ENCODE measurements at places on chromosomes 2 and 18.

DNA sequence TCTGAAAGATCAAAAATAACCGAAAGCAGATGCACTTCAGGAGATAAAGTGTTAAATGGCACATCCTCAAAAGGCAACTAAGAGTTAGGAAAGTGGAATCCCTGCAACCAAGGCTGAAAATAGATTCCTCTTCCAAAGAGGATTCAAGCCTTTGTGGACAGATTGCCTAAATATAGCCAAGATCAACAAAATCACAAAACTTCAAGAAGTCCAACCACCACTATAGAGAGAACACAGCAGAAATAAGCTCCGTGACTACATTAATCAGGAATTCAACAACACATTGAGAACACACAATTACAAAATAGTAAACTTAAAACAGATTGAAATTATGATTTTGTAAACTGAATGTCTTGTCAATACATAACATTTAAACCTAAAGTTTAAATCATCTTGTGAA lies 165.7 kb downstream of the LNPK start:
- no peak for DNase-seq

- DNase-seq = no peak
Measured at GRCh38 chr2:1930376-1930775, 186.1 kb upstream of the PXDN start.

DNA sequence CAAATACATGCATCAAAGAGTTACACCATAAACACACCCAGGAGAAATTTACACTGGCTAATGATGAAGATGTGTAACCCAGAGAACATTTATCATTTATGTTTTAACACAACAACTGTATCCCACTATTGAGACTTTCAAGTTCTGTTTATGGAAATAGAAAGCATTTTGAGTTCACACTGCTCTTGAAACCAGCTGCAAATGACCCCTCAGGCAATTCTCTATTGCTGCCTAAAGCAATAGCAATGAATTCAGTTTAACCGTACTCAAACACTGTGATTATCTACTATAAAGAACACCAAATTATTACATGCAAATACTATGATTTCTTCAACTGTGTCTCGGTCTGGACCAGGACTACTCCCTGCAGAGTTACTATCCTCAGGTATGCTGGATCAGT lies 452.7 kb upstream of the NRXN1 start:
- no peak for DNase-seq

GRCh38 chr2:175366815-175367214 lies 185.3 kb upstream of the ATP5MC3 start:
- DNase-seq = peak; percentile 23

- no peak for DNase-seq
Measured at GRCh38 chr2:212677466-212677865, 138.9 kb upstream of the ERBB4 start.

DNA sequence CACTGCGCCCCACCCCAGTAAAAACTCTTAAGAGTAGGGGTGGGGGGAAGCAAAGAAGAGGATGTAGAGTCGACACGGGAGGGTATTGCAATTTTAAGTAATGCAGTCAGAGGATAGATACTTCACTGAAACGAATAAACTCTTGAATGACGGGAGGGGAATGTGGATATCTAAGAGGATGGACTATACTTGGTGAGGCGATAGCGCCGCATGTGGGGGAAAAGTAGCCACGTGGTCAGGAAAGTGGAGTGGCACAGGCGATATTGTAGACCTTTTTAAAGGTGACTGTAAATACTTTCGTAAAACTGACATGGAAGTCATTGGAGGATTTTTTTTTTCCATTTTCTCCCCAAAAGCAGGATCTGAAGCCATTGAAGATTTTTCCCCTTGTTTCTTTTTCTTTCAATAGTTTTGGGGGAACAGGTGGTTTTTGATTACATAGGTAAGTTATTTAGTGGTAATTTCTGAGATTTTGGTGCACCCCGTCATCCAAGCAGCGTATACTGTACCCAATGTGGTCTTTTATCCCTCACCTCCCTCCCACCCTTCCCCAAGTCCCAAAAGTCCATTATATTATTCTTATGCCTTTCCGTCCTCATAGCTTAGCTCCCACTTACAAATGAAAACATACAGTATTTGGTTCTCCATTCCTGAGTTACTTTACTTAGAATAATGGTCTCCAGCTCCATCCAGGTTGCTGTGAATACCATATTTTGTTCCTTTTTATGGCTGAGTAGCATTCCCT lies 13.8 kb downstream of the CLK1 start:
- DNase-seq = no peak

DNA sequence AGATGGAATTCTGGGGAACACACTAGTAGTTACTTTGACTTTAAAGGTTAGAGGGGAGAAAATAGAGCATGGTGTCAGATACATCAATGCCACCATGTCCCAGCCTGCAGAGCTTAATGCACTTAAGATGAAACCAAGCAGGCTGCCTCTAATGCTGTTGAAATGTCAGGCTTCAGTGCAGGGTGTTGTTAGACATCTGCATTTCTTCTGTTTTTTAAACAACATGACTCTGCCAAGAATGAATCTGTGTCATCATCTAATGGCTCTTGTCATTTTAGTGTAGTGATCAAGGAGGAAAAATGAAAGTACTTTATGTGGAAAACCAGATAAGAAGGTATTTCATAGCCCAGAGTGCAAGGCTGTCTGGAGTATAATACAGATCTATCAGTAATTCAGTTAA lies 29.9 kb downstream of the LYPD1 start:
- DNase-seq = no peak

DNA sequence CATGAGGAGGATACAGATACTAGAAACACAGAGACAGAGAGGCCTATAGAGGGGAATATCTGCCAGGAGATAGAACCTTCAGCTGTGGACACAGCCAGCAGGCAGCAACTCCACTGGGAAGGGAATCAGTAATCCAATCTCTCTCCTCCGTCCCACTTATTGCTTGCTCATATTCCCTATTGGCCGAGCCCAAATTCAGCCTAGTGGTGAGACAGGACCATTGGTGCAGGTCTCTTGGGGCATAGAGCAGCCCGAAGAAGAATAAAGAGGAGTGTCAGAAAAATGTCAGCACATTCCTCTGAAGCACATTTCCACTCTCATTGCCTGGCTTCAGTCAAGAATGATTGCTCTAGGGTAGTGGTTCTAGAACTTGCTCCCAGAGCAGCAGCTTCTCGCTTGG lies 1091.5 kb upstream of the GYPC start:
- DNase-seq = no peak

GRCh38 chr2:101041413-101041812 lies 39.3 kb downstream of the RPL31 start:
- DNase-seq = no peak

- DNase-seq = no peak
Measured at GRCh38 chr2:66253066-66253465, 181.9 kb upstream of the MEIS1 start.

DNA sequence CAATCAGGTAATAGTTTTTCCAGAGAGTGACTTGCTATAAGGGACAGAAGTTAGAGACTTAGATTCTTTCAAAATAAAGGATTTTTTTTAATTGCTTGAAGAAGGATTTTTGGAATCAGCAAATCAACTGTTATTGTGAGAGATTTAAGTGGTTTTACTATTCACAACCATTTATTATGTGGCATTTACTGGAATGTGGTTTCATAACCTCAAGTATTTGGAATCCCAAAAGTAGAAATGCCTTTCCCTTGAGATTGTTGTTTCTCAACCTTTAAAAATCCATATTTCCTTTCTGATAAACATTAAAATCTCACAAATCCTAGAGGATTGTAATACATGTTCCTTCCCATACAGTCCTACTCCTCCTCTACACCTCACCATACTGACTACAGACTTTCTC lies 5.0 kb downstream of the TANK start:
- no peak for DNase-seq

- DNase-seq = no peak
Measured at GRCh38 chr2:68771211-68771751, 36.7 kb downstream of the ARHGAP25 start.

GRCh38 chr2:238709325-238710025 lies 138.4 kb upstream of the TWIST2 start:
- no peak for DNase-seq

GRCh38 chr18:5057386-5058348 lies 139.4 kb downstream of the AKAIN1 start:
- DNase-seq = no peak

DNA sequence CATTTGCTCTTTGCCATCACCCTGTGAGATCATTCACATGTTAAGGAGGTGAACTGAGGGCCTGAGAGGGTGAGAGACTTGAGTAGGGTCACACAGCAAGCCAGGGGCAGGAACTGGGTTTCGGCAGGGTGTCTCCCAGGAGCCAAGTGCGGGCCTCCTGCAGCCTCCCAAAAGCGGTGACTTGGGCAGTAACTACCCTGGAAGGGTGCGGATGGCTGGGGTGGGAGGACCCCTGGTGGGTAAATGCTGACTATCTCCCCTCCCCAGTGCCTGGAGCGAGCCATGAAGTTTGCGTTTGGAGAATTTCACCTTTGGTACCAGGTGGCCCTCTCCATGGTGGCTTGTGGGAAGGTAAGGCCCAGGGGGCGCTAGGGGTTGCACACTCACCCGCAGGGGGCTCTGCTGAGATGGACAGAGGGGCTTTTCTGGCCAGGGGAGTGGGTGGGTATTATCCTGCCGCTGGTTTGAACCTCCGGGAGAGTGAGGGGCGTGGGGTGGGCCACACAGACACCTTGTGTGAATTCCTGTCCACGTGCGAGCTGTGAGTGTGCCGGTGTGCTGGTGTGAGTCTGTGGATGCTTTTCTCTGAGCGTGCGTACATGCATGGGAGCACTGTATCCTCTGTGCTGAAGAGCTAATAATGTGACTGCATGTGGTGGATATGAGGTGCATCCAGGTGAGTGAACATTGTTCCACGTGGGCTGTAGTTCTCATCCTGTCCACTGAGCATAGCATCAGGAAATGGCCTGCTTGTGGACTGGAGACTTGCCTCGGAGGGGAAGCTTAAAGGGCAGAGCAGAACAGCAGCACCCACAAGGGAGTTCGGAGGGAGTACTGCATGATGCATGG lies 91.0 kb upstream of the MCFD2 start:
- DNase-seq = no peak

DNA sequence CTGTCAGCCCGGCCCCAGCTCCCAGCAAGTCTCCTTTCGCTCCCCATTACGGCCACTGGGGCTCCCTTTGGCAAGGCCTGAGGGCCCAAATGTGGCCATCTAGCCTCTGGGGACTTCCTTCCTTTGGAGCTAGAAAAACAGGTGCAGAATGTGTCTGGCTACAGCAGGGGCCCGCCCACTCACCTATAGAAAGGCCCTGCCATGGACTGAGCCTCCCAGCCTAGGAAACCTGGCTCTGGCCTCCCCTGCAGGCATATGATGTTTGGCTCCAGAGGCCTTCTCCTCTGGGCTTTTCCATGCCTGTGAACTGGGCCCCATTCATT lies 55.3 kb upstream of the ALPP start:
- no peak for DNase-seq

DNA sequence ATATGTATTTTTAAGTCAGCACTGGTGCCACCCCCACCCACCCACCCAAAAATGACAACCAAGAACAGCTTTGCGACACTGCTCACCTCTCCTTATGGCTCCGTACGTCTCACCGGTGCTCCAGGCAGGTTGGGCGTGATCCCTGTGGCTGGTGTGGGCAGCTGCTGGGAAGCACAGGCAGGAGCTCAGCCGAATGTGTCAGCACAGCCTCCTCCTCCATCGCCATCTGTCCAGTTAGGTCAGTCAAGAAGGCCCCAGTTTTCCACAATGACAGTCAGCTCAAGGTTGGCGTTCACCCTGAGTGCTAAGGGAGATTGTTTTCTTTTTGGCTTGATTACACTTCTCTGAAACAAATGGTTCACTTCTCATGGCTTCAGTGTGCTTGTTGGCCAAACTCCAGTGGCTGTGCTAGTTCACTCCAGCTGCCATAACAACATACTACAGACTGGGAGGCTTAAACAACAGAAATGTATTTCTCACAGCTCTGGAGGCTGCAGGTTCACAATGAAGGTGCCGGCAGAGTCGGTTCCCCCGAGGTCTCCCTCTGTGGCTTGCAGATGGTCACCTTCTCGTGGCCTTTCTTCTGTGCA lies 30.2 kb downstream of the AMER3 start:
- no peak for DNase-seq

DNA sequence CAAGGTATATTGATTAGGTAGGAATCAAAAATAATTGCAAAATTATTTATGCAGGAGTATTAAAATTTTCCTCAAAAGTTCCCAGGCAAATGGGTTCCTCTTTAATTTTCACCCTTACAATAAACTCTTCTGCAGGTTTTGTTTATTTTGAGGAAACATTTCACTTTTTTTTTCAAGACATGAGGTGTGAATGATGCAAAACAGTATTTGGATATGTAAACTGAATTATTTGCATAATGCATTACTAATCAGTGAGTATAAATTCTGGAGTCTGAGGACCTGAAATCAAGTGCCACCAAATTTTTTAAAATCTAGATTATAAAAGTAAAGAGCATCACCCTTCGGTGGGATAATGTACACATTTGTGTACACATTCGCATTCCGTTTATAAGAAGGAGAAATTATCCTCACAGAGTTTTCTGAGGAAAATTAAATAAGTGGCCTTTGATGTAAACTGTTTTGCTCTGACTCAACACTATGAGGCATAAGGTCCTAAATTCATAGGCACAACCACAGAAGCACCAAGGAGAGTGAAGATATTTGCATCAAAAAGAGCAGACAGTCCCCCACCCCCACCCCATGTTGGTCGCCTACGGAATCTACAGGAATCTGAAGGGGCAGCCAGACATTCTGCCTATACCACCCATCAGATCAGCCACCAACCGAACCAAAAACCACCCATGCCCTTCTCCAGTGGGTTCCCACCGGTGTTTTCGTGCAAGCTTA lies 33.1 kb downstream of the BCL11A start:
- DNase-seq = no peak

DNA sequence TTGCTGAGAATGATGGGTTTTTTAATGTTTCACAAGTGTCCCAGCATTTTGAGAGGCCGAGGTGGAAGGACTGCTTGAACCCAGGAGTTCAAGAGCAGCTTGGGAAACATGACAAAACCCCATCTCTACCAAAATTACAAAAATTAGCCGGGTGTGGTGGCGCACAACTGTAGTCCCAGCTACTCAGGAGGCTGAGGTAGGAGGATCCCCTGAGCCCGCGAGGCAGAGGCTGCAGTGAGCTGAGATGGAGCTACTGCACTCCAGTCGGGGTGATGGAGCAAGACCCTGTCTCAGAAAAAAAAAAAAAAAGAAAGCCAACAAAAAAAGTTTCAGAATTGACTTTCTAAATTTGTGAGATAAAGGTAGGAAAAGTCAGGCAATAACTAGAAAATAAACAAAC lies 8.7 kb downstream of the TFCP2L1 start:
- no peak for DNase-seq

DNA sequence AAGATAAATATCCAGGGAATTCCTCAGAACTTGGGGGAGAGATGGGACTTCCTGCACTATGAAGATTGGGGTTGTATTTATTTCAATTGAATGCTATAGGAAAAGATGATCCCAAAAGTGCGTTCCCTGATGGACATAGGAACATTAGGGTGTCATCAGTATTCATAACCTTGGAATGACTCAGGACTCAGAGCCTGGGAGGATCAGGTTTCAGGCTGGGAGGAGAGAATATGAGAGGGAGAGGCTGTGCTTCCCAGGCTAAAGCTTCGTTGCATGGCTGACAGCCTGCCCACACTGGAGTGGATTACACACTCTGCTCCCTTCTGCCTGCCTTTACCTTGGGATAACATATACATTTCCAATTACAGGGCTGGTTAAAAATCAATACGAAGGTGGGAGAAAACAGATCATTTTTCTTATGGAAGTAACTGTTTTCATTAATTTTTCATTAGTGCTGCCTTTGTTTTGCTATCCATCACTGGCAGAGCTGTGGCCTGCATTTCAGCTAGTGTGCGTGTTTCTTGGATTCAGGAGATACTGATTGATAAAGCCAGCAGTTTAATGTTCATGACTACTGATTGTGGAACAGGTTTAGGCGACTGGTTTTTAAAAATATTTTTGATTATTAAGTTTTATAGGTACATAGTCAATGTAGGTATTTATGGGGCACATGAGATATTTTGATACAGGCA lies 118.7 kb downstream of the KCTD1 start:
- peak; percentile 34 for DNase-seq

All from DMS153 (cell line).